ENCODE measurements at places on chromosomes 5 and 9.

GRCh38 chr5:96856371-96856770, 19.9 kb upstream of the ERAP2 start:
- DNase-seq, result no peak

DNA sequence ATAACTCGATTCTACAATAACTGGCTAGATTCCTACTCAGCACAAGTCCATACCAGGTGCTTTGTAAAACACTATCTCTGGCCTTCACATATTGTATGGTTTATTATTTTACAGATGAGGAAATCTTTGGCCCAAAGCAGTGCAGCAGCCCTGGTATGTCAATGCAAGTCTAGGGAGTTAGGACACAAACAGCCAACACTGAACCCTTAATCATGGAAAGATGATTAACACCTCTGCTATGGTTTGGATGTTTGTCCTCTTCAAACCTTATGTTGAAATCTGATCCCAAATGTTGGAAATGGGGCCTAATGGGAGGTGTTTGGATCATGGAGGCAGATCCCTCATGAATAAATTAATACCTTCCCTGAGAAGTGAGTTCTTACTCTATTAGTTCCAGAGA, 76.6 kb downstream of the MAPKAP1 start:
- DNase-seq, result no peak

DNA sequence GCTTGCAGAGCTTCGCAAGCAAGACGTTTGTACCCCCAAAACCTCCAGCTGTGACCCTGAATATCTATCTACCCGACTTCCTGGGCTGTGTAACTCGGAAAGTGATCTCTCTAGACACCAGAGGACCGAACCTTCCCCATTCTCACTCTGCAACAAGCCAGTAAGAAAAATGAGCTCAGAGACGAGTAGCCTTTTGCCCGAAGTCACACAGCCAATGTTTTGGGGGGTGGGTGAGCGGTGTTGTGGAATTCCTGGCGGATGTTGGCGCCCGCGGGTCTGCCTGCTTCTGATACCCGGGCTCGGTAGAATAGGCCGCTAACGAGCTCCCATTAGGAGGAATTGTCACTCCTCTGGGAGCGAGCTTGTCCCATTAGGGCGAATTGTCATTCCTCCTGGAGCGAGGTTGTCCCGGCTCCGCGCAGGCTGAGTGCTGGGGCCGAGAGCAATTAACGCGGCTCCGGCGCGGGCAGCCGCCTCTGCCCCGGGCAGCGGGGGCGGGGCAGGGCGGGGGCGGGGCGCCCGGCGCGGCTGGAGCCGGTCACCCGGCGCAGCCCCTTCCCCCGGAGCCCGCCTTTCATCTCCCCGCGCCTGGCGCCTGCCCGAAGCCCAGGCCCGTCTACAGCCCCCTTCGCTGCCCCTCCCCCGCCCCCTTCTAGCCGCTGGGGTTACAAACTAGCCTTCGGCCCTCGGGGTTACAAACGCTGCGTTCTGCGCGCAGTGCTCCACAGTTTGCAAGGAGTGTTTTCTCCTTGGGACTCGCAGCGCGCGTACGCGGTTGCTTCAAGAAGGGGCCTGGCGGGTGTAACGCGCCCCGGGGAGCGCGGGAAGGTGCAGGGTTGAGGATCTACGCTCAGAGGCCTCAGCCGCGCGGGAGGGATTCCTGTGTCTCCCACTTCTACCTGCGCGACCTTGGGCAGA, 3.5 kb upstream of the MSX2 start:
- DNase-seq, result peak; percentile 88

DNA sequence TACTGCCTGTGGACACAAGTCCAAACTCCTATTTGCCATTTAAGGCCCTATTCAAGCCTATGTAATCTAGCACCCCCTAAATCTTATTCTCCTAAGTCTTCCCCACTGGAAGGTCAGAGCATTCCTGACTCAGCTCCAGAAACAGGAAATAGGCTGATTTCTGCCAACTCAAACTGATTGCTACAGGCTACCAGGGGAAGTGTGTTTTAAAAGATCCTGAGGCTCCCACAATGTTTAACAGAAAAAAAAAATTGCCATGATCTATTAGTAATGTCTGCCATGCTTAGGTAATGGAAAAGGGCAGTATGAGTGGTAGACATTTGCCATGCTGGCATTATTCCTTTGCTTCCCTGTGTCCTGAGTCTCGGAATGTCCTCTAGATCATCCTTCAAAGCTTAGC, 65.8 kb upstream of the BRINP1 start:
- DNase-seq, result no peak

DNA sequence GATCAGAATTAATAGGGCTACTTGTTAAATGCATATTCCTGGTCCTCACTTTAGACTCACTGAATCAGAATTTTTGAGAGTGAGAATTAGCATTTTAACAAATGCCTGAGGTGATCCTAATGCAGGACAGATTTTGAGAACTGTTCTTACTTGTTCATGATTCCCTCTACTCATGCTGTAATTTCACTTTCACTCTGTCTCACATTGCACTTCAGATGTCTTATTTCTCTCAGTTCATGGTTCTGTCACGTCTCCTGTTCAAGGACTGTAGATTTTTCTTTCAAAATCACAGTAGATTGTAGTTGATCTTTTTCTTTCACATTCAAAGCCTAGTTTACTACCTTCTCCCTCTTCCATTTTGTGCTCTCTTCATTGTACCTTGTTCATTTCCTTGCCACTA, 54.3 kb downstream of the ADGRV1 start:
- no peak for DNase-seq

DNA sequence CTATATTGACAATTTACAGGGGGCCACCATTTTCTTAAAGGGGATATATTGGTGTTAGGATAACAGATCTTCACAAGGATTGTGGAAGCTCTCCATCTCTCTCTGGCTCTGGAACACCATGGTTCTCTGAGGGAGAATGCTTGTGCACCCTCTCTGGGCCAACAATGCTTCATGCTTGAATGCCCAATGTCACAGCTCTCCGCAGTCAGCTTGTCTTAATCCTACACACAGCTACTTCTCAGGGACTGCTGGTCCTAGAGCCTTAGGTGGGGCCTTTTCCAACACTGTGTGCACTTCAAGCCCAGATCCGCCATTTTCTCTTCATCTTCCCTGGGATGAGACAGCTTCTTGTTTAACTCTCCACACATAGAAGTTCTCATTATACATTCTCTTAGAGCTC, 6.9 kb upstream of the PDLIM4 start:
- DNase-seq, result no peak

- DNase-seq, result peak; percentile 21
Measured at GRCh38 chr5:88551724-88552345, 283.2 kb upstream of the TMEM161B start.

GRCh38 chr5:9850456-9850855, 220.3 kb upstream of the TAS2R1 start:
- DNase-seq, result no peak

DNA sequence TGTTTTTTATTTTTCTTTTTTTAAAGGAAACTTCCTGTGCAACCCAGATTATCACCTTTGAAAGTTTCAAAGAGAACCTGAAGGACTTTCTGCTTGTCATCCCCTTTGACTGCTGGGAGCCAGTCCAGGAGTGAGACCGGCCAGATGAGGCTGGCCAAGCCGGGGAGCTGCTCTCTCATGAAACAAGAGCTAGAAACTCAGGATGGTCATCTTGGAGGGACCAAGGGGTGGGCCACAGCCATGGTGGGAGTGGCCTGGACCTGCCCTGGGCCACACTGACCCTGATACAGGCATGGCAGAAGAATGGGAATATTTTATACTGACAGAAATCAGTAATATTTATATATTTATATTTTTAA, 2.1 kb downstream of the CSF2 start:
- DNase-seq, result no peak

- DNase-seq, result no peak
Measured at GRCh38 chr9:20227166-20227874, 395.0 kb downstream of the MLLT3 start.

GRCh38 chr9:14345354-14346230, 31.7 kb upstream of the NFIB start:
- DNase-seq, result no peak

DNA sequence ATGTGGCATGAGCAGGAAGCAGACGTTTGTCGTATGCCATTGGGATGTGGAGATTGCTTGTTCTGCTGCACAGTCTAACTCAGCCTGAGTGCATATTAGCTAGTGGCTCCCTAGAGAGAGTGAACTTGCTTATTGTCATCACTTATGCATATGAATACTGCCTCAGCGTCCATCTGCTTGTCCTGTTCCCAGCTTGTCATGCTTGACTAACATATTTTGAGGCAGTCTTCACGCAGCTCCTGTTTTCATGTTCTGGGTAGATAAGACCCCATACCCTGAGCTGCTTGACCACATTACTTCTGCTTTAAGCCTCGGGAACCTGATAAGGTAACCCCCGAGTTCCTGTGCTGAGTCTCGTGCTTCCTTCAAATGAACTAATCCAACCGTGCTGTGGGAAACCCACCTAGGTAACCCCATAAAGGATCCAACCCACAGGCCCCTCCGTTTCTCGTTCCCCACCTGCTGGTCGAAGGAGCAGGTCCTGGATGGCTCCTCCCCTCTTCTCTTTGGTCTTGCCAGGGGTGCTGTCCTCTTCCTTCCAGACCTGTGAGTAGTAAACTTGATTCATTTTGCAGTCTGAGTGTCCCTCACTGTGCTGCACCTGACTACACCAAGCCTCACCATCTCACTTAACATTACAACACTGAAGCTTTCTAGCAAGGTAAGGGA, 25.0 kb downstream of the ANKRD33B start:
- no peak for DNase-seq

GRCh38 chr9:130940027-130940549, 1.0 kb upstream of the FIBCD1 start:
- DNase-seq, result no peak

DNA sequence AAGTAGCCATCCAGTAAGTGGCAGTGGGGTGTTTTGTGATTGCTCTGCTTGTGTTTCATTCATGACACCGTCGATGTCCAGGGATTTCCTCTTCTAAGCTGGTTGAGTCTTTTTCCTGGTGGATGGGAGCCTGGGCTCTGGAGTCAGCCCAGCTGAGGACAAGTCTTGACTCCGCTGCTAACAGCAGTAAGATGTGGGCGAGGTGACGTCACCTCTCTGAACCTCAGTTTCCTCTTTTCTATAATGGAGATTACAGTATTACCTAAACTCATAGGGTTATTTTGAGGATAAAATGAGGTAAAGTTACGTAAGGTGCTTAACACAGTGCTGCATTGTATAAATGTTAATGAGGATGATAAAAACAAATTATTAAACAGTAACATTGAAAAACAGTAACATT, 21.3 kb downstream of the FGF1 start:
- DNase-seq, result no peak

- DNase-seq, result no peak
Measured at GRCh38 chr5:142472306-142472951, 147.6 kb upstream of the SPRY4 start.

- no peak for DNase-seq
Measured at GRCh38 chr5:11851416-11851815, 52.8 kb downstream of the CTNND2 start.

- no peak for DNase-seq
Measured at GRCh38 chr5:133108481-133108921, 56.7 kb downstream of the HSPA4 start.

DNA sequence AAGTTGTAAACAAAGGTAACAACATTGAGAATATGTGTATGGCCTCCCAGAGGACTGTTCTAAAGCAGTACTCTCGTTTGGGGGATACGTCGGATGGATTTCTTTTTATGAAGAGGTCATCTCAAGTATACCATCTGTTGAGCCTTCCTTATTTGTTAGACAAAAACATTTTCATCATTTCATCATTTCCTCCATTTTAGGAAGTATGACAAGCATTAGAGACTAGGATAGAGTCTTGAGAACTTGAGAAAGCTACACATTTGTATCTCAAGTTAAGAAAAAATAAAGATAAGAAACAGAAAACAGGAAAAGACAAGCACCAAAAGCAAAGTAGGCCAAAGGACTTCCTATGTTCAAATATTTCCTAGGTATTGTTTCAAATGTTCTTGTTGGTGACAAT, 307.0 kb downstream of the EFNA5 start:
- DNase-seq, result no peak

DNA sequence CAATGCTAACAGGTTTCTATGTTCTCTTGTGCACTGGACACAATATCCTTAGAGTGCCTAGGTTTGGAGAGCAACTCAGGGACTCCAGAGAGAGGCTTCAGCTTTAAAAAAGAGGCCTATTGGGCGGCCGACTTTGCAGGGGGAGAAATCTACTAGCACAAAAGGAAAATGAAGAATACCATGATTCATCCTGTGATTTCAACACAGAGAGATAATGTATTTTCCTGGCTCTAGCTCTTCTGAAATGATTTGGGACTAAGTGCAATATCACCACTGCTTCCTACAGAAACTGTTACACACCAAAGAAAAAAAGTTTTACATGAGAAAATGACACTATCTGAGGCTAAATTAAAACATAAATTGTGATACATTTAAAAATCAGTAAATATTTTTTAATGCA, 146.1 kb upstream of the TSLP start:
- no peak for DNase-seq

DNA sequence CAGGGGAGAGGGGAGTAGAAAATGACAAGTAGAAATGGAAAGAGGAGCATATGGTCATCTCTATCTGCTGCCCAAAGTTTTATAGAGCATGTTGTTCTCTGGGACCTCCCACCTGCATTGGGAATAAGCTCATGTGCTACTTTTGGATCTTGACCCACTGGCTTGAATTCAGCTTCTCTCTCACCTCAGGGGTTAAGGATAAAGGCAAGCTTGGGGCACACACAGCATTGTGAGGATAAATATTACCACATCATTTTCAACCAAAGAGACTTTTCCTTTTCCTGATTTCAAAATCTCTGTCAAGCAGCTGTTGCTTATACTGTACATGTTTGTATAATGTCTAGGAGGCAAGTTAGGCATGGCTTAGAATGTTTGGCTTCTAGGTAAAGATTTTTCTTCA, 16.6 kb downstream of the ATP10B start:
- no peak for DNase-seq

DNA sequence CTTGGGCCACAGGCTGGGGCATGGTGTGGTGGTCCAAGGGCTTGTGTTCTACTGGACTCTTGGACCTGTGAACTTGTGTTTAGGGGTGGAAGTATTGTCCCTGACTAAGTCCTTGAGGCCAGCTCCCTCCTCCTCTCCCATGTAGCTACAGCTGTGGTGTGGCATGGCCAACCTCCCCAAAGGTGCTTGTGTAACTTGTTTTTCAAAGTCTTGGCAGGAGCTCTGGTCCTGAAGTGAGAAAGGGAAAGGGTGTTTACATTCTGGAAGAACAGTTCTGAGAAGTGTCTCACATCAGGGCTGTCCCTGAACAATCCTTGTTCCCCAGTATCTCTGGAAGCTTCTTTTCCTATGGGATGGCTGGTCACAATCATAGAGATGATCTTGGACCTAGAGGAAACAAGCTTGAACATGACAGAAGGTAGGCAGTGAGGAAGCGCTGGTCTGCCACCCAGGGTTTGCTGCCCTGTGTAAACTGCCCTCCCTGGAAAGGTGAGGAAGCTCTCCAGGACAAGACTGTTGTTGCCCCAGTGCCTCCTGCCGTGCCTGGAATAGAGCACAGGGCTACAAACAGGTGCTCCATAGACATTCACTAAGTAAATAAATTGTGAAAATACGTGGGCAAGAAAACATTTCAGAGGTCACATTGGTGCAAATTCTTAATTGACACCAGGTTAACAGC, 64.6 kb upstream of the KLF9 start:
- DNase-seq, result no peak

GRCh38 chr9:24776226-24776625, 230.5 kb upstream of the IZUMO3 start:
- DNase-seq, result no peak
